ENCODE measurements at places on chromosomes 2 and 18. TPM values are rescaled to one million over a fixed set of nuclear protein-coding genes. Genes with fewer than 3 reads are reported as not detected.

The OSBPL6 gene
- total RNA-seq: 2.5 TPM

The BOLL gene
- not detected for total RNA-seq

GRCh38 chr18:77220726-77221125, 28.9 kb upstream of the GALR1 start:
- DNase-seq: no peak

The ACMSD gene
- not detected for total RNA-seq

DNA sequence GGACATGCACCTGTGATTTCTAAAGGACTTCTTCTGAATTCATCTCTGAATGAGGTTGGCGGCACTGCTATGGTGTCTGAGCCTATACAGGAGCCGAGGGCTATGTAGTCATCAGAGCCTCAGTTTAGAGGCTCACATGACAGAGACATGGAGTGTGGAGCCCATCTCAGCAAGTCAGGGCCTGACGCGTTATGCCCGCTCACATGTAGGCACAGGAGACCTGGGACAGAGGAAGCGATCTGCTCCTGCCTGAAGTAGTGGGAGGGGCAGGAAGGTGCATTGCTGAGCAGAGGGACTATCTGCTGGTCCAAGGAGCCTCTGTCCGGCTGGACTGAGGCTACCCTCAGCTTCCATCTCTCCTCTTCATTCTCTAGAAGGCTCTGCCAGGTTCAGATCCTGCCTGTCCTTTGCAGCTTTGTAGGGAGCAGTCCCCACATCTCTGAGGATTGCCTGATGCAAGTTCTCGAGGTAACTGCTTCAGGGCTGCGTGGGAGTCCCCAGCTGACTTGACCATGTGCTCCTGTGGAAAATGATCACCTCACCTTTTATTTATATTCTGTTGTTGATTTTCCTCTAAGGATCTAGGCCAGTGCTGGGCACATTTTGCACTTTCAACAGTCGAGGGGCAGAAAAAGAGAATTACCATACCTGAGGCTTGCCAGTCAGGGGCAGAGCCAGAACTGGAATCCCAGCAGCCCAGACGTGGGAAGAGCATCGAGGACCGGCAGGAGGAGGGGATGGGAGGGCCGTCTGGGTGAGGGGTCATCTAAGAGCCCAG, 16.6 kb downstream of the KLHL29 start:
- no peak for DNase-seq

Data from activated CD4-positive, alpha-beta T cell treated with anti-CD3 and anti-CD28 coated beads for 36 hours (primary cell).